Trophoblast cell (in vitro differentiated cells and primary cell): ENCODE measurements at places on chromosomes 13 and 19.

DNA sequence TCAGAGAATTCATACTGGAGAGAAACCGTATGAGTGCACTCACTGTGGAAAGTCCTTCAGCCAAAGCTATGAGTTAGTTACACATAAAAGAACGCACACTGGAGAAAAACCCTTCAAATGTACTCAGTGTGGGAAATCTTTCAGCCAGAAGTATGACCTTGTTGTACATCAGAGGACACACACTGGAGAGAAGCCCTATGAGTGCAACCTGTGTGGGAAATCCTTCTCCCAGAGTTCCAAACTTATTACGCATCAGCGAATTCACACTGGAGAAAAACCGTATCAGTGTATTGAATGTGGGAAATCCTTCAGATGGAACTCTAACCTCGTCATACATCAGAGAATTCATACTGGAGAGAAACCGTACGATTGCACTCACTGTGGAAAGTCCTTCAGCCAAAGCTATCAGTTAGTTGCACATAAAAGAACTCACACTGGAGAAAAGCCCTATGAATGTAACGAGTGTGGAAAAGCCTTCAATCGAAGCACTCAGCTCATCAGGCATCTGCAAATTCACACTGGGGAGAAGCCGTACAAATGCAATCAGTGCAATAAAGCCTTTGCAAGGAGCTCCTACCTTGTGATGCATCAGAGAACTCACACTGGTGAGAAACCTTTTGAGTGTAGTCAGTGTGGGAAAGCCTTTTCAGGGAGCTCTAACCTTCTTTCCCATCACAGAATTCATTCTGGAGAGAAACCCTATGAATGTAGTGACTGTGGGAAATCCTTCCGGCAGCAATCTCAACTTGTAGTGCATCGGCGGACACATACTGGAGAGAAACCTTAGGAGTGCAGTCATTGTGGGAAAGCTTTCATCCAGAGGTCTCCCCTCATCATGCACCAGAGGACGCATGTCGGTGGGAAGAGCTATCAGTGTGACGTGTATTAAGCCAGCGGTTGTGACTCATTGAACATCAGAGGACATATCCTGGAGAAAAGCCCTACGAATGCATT lies 16.5 kb upstream of the ZNF8 start:
- DNase-seq, result no peak

GRCh38 chr13:66415444-66415843 lies 814.7 kb downstream of the PCDH9 start:
- no peak for DNase-seq

- DNase-seq, result no peak
These were observed 83.1 kb upstream of the OXGR1 start for GRCh38 chr13:97077341-97077740.

DNA sequence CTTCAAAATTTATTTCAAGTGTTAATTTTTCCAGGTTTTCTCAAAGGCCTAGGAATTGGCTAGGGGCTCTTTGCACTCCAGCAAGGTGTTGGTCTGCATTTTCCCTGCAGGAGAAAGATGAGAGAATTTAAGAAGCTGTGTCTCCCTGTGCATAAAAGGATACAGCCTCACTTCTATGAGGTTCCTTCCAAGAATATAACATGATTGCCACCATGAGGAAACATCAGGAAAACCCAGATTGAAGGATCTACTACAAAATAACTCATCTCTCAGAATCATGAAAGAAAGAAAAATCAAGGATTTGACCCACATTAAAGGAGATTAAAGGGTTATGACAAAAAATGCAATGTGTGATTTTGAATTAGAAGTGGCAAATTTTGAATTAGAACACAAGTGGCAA lies 69.9 kb downstream of the RUBCNL start:
- DNase-seq, result no peak

DNA sequence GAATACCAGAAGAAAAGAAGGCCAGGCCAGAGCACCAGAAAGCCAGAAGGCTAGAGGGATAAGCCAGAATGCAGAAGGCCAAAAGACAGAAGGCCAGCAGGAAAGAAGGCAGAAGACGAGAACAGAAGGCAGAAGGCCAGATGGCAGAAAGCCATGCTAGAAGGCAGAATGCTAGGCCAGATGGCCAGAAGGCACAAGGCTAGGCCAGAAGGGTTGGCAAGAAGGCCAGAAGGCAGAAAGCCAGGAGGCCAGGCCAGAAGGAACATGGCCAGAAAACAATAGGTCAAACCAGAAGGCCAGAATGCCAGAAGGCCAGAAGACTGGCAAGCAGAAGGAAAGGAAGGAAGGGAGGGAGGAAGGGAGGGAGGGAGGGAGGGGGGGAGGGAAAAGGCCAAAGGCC lies 188.8 kb downstream of the TUBA3C start:
- no peak for DNase-seq

GRCh38 chr13:21883713-21884112 lies 212.8 kb downstream of the FGF9 start:
- no peak for DNase-seq

DNA sequence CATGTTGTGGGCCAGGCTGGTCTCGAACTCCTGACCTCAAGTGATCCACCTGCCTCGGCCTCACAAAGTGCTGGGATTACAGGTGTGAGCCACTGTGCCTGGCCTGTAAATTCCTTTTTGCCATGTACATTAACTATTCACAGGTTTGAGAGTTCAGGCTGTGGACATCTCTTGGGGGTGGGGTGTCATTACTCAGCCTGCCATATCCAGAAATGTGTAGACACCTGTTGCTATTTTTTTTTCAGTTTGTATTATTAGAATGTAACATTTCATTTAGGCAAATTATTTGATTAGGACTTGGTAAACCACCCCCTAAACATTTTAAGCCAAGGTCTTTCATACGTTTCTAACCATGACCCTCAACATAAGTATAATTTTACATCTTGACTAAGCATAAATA lies 20.5 kb downstream of the ZNF227 start:
- no peak for DNase-seq

DNA sequence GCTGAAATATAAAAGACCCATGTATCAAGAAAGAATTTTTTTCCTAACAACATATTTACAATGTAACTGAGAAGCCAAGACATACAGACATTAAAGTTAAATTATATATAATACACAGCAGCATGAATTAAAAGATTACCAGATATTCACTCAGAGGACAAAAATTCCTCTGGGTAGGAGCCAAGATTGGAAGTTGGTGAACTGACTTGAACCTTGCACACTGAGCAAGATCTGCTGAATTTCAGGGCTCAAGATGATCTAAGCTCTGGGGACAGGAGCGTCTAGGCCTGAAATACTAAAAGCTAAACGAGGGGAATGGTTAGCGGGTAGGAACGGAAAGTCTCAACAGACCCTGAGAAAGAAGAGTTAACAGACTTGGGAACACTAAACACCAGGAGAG lies 8.5 kb downstream of the FOXO1 start:
- DNase-seq, result no peak

DNA sequence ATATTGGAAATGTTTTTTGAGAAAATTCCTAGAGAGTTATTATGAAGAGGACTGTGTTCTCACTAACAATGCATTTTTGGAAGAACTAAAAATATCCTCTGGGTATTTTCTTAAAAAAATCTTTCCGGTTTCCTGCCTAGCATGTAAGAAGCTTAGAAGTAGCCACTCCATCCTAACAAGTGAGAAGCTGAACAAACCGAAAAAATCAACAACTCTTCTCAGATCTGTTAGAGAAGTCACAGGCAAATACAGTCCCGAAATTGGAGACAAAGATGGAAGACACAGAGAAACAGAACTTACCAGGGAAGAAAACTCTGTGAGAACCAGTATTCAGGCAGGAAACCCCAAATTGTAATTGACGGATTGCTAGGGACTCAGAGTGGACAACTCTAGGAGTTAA lies 173.0 kb downstream of the KLF12 start:
- no peak for DNase-seq

- no peak for DNase-seq
These were observed 312.8 kb upstream of the ZNF507 start for GRCh38 chr19:32032561-32032960.

- DNase-seq, result no peak
These were observed 10.0 kb upstream of the FXYD3 start for GRCh38 chr19:35105411-35106290.

- DNase-seq, result no peak
These were observed 75.2 kb downstream of the DGKH start for GRCh38 chr13:42123600-42123999.

- no peak for DNase-seq
These were observed 858 bp upstream of the PPP6R1 start for GRCh38 chr19:55259540-55260210.

- DNase-seq, result no peak
These were observed 2.1 kb downstream of the SIAH3 start for GRCh38 chr13:45849408-45849807.
